ENCODE measurements at places on chromosomes 12 and 14. TPM values are rescaled to one million over a fixed set of nuclear protein-coding genes. Genes with fewer than 3 reads are reported as not detected.

Gene GPR84
- total RNA-seq, result not detected

GRCh38 chr12:92072112-92072511 lies 73.5 kb downstream of the BTG1 start:
- no peak for DNase-seq

- DNase-seq, result no peak
Observed at GRCh38 chr12:104669089-104669721, 212.5 kb downstream of the CHST11 start.

GRCh38 chr12:54141431-54142113 lies 47.2 kb downstream of the SMUG1 start:
- DNase-seq, result no peak

DNA sequence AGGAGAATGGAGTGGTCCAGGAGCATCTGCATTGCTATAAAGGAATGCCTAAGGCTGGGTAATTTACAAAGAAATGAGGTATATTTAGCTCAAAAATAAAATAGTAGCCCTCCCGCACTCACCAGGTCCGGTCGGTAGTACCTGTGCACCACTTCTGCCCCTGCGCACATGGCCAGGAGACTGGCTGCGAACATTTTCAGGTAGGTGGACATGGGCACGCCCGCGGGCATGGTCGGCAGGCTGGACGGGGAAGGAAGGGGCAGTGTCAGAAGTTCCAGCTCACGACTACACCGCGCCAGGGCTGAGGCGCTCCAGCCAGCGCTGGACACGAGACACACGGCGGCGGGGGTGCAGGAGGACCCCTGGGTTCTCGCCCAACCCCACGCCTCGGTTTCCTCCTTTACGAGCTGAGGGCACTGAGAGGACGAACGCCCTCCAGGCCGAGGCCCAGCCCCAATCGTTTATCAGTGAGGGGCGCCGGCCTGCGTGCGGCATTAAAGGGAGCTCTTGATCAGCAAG lies 9.1 kb upstream of the TDG start:
- no peak for DNase-seq
